ENCODE measurements at places on chromosomes 5 and 9.

GRCh38 chr5:42691413-42691937 lies 65.1 kb upstream of the CCDC152 start:
- DNase-seq = no peak

DNA sequence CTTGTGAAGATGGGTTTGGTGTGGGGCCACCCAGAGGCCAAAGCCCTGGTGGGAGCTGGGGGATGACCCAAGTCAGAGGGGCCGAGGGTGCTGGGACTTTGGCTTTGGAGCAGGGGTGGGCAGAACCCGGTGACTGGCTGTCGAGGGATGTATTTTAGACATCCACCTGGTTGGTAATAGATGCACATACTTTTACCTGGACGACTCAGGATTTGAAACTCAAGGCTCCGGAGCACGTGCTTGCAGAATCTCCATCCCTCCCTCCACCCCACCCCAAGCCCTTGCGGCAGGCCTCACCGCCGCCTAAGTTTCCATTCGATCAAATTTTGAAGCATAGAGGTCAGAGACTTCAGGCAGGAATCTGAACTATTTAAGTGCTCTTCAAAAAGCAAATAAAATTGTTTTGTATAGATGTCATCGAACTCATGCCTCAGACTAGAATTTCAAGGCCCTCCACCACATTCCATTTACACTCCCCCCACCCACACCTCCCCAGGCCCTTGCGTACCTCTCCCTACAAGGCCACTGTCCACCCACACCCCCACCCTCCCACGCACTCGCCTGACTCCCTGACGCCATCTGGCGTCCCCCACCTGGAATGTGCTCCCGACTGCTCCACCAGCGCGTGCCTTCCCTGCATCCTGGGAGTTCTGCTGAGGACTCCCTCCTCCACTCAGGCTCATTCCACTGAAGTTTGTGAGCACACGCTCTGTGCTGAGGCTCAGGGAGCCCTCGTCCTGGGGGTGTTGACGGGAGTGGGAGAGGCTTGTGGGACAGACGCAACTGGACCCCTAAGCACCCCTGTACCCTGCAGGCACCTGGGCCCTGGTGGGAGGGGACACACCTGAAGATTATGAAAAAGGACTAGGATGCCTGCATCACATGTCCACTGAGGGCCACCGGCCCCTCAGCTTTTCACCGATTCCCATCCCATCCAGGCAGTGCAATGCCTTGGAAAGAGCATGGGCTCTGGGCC lies 56.4 kb upstream of the RPL26L1 start:
- no peak for DNase-seq

DNA sequence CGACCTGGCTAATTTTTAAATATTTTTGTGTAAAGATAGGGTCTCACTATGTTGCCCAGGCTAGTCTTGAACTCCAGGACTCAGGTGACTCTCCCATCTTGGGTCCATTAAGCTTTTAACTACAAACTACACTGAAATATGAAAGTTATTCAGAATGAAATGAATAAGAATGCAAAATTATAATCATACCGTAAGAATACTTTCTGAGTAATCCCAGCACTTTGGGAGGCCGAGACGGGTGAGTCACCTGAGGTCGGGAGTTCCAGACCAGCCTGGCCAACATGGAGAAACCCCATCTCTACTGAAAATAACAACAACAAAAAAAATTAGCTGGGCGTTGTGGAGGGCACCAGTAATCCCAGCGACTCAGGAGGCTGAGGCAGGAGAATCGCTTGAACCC lies 1.1 kb upstream of the ORM1 start:
- DNase-seq = no peak

DNA sequence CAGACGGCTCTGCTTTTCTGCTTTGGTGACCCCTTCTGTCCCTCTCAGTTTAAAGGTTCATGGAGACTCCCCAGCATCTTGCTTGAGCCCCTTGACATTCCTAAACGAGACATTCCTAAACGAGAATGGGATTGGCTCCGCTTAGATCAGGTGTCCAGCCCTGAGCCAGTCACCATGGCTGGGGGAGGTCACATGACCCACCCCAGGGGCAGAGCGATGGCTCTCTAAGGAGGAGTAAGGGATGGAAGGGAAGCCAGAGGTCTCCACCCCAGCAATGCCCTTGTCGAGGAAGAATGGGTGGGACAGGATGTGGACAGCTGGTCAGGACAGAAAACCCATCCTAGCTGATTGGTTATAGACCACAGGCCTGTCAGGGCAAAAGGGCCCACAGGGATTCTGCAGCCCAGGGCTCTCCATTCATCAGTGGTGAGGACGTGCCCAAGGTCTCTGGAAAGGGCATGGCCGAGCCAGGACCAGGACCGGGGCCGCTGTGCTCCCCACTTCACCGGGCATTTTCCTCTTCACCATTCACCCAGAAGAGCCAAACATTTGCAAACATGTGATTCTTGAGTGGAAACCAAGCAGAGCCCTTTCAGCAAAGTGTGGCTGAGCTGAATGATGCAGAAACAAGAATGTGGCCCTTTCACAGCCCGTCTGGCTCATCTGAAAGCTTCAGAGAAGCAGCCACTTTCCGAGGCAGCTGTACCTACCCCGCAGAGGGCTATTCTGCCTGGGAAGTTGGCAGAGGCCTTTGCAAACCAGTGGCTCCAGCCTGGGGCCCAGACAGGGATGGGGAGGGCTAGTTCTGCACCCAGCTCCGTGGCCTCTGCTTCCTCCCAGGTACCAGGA lies 19.8 kb upstream of the AIF1L start:
- DNase-seq = no peak

DNA sequence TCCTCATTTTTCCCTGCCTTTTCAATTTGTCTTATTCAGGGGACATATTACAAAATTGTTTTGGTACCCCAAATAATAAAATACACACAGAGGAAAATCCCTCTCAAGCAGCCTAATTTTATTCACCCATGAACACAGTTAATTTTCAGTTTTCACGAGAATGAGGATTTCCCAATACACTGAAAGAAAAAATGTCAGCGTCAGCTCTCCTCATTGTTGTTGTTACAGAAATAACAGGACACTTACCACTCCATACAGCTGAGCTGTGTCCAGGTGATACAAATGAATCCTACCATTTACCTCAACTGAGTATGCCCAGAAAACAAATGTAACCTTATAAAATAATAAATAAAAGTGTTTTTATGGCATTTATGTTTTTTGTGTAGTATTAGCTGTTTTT lies 144.6 kb upstream of the PCA3 start:
- no peak for DNase-seq

DNA sequence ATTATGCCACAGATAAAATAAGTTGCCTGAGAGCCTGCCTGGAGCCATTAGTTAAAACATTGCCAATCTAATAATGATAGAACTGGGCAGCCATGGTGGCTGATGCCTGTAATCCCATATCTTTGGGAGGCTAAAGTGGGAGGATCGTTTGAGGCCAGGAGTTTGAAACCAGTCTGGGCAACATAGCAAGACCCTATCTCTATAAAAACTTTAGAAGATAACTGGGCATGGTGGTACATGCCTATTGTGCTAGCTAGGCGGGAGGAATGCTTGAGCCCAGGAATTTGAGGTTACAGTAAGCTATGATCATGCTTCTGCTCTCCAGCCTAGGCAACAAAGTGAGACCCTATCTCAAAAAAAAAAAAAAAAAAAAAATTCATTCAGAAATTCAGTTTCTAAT lies 52.6 kb downstream of the RAI14 start:
- DNase-seq = no peak

DNA sequence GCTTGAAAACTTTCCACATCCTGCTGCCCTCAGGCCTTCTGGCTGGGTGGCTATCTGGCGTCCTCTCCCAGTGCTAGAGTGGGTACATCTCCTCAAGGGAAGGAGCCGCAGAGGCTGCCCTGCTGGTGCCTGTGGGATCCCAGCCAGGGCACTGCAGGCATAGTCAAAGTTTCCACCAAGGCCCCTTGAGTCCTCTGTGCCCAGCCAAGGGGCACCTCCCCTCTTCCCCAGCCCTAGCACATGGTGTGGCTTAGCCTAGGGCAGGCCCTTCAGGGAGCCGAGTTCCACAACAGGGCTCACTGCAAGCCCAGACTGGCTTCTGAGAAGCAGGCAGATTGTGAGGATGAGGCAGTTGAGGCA lies 103.2 kb downstream of the RGS3 start:
- DNase-seq = no peak

GRCh38 chr9:79788662-79789061 lies 216.9 kb downstream of the TLE4 start:
- no peak for DNase-seq

DNA sequence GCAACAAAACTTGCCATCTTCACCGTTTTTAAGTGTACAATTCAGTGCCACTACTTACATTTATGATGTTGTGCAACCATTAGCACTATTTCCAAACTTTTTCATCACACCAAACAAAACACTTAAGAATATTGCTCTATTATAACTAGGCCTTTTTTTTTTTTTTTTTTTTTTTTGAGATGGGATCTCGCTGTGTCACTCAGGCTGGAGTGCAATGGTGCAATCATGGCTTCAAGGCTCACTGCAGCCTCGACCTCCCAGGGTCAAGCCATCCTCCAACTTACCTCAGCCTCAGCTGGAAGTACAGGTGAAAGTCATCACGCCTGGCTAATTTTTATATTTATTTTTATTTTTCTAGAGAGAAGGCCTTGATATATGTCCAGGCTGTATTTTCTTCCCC lies 22.3 kb upstream of the LMNB1 start:
- DNase-seq = no peak

GRCh38 chr5:111495159-111495558 lies 17.2 kb downstream of the STARD4 start:
- no peak for DNase-seq

- no peak for DNase-seq
These were observed 161.2 kb upstream of the PITX1 start for GRCh38 chr5:135195270-135195608.

GRCh38 chr5:173627860-173628392 lies 11.5 kb upstream of the BOD1 start:
- no peak for DNase-seq
